ENCODE measurements at places on chromosomes 12 and 14.

GRCh38 chr14:68349900-68350629 is 442.8 kb downstream of the ZFP36L1 start:
- no peak for DNase-seq

DNA sequence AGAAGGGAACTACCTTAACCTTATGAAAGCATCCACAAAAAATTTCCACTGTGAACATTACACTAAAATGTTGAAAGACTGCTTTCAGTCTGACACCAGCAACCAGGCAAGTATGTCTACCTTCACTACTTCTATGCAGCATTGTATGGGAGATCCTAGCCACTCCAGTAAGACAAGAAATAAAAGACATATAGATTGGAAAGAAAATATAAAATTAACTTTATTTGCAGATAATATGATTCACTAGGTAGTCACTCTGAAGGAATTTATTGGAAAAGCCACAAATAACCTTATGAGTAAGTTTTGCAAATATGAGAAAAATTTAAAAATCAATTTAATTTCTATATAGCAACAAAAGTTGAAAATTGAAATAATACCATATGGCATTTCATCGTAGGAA is 172.0 kb downstream of the RERGL start:
- DNase-seq = no peak

DNA sequence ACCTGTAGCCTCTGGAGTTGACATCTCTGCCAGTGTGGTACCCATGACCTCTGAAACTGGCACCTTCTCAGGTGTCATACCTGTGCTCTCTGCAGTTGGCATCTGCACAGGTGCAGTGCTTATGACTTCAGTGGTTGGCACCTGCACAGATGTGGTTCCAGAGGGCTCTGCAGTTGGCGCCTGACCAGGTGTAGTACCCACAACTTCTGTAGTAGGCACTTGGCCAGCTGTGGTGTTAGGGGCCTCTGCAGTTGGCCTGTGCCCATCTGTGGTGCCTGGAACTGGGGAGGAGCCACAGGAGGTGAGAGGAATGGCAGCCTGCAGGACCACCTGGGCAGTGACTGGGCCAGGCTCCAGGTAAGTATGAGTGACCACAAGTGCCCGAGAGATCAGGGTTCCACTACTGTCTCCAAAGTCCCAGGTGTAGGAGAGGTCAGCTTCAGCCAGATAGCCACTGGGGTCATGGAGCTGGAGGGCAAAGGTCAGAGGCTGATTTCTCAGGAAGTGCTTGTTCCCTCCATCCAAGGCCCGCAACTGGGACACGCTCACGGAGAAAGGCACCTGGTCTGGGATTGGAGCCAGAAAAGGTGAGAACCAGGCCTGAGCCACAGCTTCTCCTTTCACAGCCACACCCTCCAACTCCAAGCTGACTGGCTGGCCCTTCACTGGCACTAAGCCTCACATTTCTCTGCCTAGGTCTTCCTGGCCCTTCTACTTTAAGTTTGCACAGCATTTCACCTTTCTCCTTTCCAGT is 8.6 kb downstream of the PMEL start:
- no peak for DNase-seq

- DNase-seq = peak; percentile 48
These were observed 6.5 kb upstream of the OTX2 start for GRCh38 chr14:56816574-56817391.

GRCh38 chr12:12776261-12776660 is 9.2 kb upstream of the APOLD1 start:
- peak; percentile 86 for DNase-seq

GRCh38 chr12:51082561-51083125 is 753 bp downstream of the CSRNP2 start:
- peak; percentile 58 for DNase-seq

DNA sequence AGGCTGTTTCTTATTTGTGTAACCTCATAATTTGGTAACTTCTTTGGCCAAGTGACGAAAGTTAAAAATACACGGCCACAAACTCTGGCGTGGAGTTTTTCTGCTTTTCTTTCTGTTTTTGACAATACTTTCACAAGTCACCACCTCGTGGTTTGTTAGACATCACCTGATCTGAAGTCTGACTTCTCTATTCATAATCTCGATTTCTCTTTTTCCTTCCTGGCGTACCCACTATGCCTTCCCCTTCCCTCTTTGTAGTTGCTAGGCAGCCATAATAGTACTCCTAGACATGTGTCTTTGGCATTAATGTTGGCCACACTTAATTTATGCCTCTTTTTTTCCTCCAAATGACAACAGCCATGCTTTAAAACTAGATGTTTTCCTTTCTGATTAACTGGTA is 97.6 kb downstream of the POLR3B start:
- DNase-seq = no peak

DNA sequence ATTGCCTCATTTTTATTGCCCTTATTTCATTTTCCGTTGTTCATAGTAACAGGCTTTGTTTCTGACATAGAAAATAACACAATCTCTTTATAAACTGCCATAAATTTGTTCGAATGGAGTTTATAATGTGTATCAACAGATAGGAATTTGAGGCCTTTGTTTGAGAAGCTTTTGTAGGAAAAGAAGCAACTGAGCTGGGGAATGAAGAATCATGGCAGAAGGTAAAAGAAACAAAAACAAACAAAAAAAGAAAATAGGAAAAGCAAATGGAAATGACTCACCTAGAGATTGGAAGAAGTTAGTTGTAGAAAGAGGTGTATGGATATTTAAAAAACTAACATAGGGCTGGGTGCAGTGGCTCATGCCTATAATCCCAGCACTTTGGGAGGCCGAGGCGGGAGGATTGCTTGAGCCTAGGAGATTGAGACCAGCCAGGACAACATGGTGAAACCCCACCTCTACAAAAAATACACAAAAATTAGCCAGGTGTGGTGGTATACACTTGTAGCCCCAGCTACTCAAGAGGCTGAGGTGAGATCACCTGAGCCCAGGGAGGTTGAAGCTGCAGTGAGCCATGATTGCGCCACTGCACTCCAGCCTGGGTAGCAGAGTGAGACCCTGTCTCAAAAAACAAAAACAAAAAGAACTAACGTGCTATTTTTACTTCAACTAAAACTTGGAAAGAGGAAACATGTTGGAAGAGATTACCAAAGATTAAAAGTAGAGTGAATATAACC is 523 bp upstream of the REP15 start:
- DNase-seq = peak; percentile 47

DNA sequence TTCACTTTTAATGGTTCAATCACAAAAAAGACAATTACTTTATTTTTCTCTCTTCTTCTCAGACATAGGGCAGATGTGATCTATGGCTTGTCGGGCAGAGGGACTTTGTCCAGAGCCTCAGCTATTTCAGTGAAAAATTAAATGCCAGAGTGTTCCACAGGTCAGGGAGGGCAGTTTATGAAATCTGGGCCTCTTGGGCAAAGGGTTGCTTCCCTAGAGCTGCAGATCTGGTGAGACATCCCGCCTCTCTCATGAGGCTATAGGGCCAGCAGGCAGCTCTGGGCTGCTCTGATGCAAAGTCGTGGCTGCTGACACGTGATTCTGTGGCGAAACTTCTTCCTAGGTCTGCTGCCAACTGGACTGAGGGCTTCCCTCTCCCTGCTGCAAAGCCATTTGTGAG is 6.0 kb downstream of the CLMN start:
- no peak for DNase-seq

DNA sequence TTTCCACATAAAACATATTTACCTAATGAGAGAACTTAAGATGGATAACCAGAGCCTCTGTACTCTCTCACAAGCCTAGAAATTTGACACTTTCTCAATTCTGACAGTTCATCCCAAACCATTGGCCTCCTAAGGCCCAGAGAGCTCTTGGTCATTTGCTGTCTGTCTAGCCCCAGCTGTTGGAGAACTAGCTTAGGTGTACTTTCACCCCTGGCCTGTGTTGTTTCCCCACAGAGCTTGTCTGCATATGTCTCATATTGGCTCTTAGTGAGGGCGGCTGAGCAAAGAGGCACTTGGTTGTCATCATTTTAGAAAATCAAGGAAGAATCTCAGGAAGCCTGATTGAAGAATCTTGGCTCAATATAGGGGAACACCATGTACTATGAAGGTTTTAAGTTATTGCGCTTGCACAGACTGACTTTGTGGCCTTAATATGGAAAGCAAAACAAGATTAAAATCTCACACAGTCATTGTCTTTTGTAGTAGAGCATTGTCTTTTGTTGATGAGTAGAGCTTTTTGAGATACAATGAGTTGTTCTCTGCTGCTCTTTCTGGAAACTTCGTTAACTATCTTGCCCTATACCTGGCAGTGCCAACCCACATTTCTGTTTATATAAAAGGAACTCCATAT is 324.6 kb downstream of the RAD51B start:
- no peak for DNase-seq

DNA sequence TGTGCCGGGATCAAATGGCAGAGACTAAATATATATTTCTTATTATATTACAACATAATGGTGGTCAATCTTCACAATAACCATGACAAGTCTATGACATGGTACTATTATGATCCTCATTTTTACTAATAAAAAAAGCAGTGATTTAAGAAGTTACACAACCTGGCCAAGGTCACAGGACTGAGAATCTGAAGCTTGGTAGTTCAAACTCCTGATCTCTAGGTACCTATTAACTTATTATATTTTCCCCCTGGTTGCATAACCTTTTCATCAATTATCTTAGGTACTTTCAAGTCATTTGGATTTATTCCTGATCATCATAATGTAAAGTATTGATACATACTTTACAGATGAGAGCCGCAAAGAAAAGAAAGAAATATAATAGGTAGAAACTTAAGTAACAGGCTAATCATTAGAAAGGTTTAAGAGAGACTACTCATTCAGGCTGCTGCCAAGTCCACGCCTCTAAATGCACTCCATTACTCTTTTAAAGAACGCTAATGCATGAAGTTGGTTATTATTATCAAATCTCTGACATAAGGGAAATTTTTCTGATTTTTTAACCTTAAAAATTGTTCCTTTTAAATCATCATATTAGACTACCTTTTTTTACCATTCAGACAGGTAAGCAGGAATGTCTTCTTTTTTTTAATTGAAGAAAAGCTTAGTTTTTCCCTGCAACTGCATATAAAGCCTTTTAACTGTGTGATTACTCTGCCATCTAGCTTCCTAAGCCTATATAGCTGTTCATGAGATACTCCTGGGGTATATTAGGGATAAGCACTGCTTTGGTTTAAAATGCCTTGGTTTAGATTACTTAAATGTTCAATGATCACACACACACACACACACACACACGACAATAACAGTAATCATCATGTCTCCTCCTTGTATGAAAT is 35.6 kb downstream of the RPS29 start:
- peak; percentile 42 for DNase-seq

DNA sequence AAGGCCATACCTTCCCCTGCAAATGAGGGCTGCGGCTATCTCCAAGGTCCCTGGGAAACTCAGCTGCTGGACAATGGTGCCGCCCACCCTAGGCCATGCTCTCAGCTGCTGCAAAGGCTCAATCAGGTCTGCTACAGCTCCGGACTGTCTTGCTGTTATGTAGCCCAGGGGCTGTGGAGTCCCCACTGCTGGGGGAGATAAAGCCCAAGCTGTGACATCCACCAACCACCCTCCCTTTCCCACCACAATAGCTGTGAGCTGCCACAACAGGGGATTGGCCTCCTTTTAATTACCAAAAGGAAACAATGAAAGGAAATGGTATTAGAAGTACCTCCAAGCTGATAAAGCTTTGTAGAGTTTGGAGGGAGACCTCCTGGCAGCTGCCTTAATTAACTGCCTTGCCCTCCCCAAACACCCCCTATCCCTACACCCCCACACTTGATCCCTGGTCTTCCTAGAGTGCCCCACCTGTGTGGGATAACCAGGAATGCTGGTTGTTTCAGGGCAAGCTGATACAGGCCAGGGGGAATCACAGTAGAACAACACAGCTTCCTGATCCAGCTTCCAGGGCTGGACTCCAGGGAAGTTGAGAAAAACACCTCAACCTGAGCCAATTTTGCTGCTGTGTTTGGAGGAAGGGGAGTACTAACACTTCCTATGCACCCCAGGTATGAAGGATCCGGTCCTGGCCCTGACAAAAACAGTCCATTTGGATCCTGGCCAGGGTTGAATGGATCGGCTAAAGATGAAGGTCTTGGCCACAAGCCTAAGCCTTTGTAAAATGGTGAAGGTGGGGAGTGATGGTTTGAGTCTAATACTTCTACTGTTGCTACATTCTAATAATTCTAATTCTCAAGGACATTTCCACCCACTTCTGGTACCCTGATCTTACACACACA is at the start of gene VWF:
VWF (minus strand) TSS at position 260 of the 899 bp plus-strand sequence. CDS start 1,474 bp downstream, outside the sequence.
- DNase-seq = no peak

- DNase-seq = peak; percentile 35
These were observed 1.1 kb downstream of the MIS18BP1 start for GRCh38 chr14:45251912-45252311.

GRCh38 chr12:64825143-64826021 is 935 bp downstream of the TBC1D30 start:
- no peak for DNase-seq

DNA sequence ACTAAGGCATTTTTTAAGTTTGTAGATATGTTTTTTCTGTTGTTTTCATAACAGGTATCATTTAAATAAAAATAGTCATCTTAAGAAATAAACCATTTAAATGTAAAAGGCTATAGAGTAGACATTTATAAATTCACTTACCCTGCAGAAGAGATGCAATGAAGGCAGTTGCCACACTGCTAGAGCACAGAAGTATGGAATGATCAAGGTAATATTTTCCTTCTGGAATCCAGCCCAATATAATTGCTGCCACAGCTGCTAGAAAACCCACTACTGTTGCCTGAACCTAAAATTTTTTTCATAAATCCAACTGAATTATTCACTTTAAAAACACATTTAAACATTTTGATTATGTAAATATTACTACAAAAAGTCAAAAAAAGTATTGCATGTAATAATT is 69.2 kb downstream of the SLC41A2 start:
- DNase-seq = no peak

- DNase-seq = no peak
These were observed 26.5 kb upstream of the PLXNC1 start for GRCh38 chr12:94121886-94122285.

DNA sequence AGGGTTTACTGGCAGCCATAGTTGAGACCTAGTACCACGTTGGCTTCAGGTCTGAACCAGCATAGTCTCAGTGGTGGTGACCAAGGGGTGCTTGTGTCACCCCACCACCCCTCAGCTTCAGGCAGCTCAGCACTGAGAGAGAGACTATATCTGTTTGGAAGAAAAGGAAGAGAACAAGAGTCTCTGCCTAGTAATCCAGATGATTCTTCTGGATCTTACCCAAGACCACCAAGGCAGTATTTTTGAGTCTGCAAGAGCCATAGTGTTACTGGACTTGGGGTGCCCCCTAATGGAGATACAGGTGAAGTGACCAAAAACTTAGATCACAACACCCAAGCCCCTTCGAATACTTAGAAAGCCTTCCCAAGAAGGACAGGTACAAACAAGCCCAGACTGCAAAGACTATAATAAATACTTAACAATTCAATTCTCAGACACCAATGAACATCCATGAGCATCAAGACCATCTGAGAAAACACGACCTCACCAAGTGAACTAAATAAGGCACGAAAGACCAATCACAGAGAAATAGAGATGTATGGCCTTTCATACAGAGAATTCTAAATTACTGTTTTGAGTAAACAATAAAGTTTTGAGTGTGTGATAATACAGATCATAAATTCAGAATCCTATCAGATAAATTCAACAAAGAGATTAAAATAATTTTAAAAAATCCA is 107.0 kb downstream of the HELB start:
- DNase-seq = peak; percentile 69
